WTC11 (cell line): ENCODE measurements at places on chromosomes 4 and X. TPM values are rescaled to one million over a fixed set of nuclear protein-coding genes. Genes with fewer than 3 reads are reported as not detected.
A peak's percentile ranks its signal among the peaks of the same experiment; 100 is the strongest.

The TECRL gene
- not detected in 3 replicates for total RNA-seq

The TMEM184C gene
- 42.3 to 43.7 TPM (median 43.4 TPM) in 3 replicates for total RNA-seq

The SPANXC gene
- total RNA-seq = not detected in 3 replicates

The USP9X gene
- 163 to 177 TPM (median 175 TPM) in 3 replicates for total RNA-seq

The GPR34 gene
- total RNA-seq = 0.09 TPM in 1 of 3 replicates, not detected in the others

The ITIH6 gene
- 0.02 to 0.05 TPM (median 0.04 TPM) in 3 replicates for total RNA-seq

The SLC16A2 gene
- total RNA-seq = 48.4 to 55.2 TPM (median 48.4 TPM) in 3 replicates

The HSFX1 gene
- total RNA-seq = 0.48 to 0.85 TPM (median 0.66 TPM) in 3 replicates

The PNCK gene
- total RNA-seq = 8.6 to 14.3 TPM (median 12.1 TPM) in 3 replicates

The LEF1 gene
- 1.2 to 1.6 TPM (median 1.3 TPM) in 3 replicates for total RNA-seq

DNA sequence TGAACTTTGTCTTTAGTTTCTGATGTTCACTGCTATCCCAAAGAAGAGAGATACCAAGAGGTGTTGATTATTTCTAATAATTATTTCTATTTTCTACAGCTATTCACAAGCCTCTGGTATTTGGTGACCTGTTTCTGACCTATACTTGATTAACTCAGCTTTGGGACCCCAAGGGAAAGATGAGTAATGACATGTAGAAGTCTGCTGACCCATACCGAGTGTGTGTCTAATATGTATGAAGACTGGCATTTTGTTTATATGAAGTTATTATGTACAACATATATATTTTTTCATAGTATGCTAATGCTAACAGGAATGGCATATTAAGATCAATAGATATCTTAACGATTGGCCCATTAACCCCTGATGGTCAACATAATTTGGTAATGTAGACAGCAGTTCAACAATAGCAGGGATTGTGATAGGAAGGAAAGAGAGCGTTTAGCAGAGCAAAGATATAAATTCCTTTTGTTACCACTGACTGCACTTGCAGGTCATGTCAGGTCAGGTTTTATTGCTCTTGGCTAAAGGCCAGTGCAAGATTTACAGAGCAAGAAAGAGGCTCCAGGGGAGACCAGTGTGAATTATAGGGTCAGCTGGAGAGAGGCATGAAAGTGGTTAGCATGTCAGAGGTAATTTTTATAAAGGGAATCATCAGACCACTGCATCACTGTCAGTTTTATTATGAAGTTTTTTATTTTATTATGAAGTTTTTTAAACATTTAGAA is 94.7 kb upstream of the DIPK2B start:
- no peak overlapping the region for H3K4me3 ChIP-seq
- H3K27ac ChIP-seq = no peak overlapping the region
- H3K36me3 ChIP-seq = no peaks in the 10 kb centered on the region
- peaks cover 2% of the 10 kb centered on the region for H3K4me1 ChIP-seq

- no peak overlapping the region for H3K4me3 ChIP-seq
- DNase-seq = peak; percentile 37
- no peaks in the 10 kb centered on the region for H3K27me3 ChIP-seq
- H3K4me1 ChIP-seq = peaks cover 16% of the 10 kb centered on the region
Measured at GRCh38 chr4:140635606-140636005, 66.8 kb upstream of the UCP1 start.

DNA sequence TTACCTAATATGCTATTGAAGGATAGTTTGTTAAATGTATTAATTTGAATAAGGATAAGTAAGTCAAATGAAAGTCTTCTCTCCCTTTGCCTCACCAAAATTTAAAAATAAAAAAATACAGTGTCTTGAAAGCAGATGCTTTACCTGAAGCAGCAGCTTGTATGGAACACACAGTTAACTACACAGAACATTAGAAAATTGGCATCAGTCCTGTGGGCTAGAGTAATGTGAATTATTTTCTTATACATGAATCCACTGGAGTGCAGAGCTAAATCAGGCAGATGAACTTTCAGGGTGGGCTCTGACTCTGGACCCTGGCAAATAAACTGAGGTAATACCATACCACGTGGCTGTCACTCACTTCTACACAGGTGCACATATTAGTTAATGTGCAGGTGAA is 348.0 kb downstream of the FSTL5 start:
- H3K27ac ChIP-seq = no peak overlapping the region
- H3K4me1 ChIP-seq = peaks cover 13% of the 10 kb centered on the region
- no peaks in the 10 kb centered on the region for H3K27me3 ChIP-seq
- no peak overlapping the region for H3K4me3 ChIP-seq

- H3K27ac ChIP-seq = peak overlapping the region; percentile 71
- peak; percentile 76 for DNase-seq
- H3K4me1 ChIP-seq = peaks cover 65% of the 10 kb centered on the region
- H3K4me3 ChIP-seq = peak overlapping the region; percentile 95
Measured at GRCh38 chr4:154741922-154742850, 1.6 kb upstream of the LRAT start.

DNA sequence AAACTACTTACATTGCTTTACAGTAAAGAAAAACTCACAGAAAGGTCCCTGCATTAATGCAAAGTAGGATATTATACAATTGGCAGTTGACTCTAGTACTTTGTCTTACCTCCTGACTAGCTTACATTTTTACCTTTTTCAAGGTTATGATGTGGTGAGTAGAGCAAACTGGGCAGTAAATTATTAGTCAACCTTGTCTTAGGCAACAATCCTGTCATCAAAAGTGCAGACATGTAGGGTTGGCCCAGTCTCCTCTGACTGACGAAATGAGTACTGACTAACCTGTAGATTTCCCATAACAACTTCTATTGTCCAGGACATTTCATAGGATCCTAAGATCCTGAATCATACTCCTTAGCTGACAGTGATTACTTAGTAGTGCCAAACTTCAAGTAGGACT is 142.0 kb upstream of the NUDT6 start:
- no peak overlapping the region for H3K27ac ChIP-seq
- peaks cover 20% of the 10 kb centered on the region for H3K4me1 ChIP-seq
- DNase-seq = no peak
- peaks cover 28% of the 10 kb centered on the region for H3K36me3 ChIP-seq

- no peaks in the 10 kb centered on the region for H3K4me1 ChIP-seq
- H3K4me3 ChIP-seq = no peak overlapping the region
Measured at GRCh38 chr4:57148831-57149505, 38.8 kb upstream of the IGFBP7 start.

- H3K27me3 ChIP-seq = no peaks in the 10 kb centered on the region
- DNase-seq = peak; percentile 46
- H3K4me3 ChIP-seq = peak overlapping the region; percentile 88
- peak overlapping the region; percentile 77; the same call in 1 of the 2 replicates for H3K27ac ChIP-seq
- H3K4me1 ChIP-seq = peaks cover 23% of the 10 kb centered on the region
- no peaks in the 10 kb centered on the region for H3K36me3 ChIP-seq
Measured at GRCh38 chr4:39044956-39045826, 13.0 kb upstream of the TMEM156 start.

DNA sequence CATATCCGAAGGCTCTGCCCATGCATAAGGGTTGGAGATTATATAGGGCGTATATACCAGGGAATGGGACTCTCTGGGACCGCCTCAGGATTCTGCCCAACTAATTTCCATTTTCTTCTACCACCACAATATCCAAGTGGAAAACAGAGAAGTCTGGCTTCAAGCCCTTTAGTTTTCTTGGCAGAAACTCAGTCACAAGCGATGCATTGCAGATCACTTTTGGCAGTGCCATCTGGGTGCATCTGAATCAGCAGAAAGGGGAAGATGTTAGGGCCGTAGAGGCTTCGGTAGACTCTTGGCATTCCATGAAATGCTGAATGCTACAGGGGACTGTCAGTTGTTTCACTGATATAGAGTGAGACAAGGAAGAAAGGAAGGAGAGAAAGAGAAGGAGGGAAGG is 94.1 kb upstream of the FAM9B start:
- no peak for DNase-seq
- H3K27ac ChIP-seq = no peak overlapping the region
- 0 out of 2 replicates have a peak, but pooled peaks cover 3% of the 10 kb centered on the region for H3K4me1 ChIP-seq
- peaks cover 9% of the 10 kb centered on the region for H3K36me3 ChIP-seq

DNA sequence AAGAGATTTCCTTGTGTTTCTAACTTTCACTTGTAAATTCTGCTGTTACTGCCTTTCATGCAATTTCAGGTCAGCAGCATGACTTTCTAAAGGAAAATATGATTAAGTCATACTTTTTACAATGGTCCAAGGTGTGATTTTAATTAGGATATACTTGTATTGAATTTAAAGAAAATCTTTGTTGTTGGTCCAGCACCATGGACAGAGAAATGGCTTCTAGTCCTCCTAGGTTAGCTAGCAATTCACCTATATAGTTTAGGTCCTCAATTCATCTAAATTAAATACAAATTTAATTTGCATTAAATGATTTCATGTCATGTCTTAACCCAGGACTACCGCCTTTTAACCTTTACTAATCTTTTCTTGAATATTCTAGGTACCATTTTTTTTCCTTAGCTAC is 304.9 kb upstream of the RPS6KA3 start:
- no peaks in the 10 kb centered on the region for H3K4me1 ChIP-seq
- H3K36me3 ChIP-seq = no peaks in the 10 kb centered on the region
- no peak for DNase-seq
- H3K27ac ChIP-seq = no peak overlapping the region

- no peak overlapping the region for H3K27ac ChIP-seq
- H3K4me1 ChIP-seq = peaks cover 16% of the 10 kb centered on the region
- no peaks in the 10 kb centered on the region for H3K36me3 ChIP-seq
Measured at GRCh38 chr4:119100655-119101054, 35.0 kb upstream of the MYOZ2 start.

DNA sequence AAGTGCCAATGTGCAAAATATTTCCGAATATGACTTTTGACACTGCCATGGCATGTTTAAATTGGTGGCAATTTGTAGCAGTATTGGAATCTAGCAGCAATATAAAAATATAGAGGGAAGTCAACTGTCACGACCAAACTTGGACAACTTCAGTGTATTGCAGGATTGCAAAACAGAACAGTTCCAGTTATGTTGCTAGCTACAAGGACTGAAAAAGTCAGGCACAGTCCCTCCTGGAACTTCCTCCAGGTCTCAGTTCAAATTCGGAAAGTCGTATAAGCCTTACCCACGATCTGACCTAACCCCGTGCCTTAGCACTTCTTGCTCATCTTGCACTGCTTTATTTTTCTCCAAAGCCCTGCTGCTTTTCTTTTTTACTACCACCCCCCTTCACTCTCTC is 390.0 kb upstream of the GALNT7 start:
- no peak overlapping the region for H3K4me3 ChIP-seq
- no peak overlapping the region for H3K27ac ChIP-seq
- DNase-seq = no peak
- no peaks in the 10 kb centered on the region for H3K36me3 ChIP-seq
- H3K27me3 ChIP-seq = no peaks in the 10 kb centered on the region
- H3K4me1 ChIP-seq = no peaks in the 10 kb centered on the region

GRCh38 chr4:144376866-144377265 is 236.3 kb upstream of the GYPA start:
- H3K4me1 ChIP-seq = peaks cover 18% of the 10 kb centered on the region
- no peaks in the 10 kb centered on the region for H3K27me3 ChIP-seq
- no peaks in the 10 kb centered on the region for H3K36me3 ChIP-seq
- no peak overlapping the region for H3K27ac ChIP-seq

DNA sequence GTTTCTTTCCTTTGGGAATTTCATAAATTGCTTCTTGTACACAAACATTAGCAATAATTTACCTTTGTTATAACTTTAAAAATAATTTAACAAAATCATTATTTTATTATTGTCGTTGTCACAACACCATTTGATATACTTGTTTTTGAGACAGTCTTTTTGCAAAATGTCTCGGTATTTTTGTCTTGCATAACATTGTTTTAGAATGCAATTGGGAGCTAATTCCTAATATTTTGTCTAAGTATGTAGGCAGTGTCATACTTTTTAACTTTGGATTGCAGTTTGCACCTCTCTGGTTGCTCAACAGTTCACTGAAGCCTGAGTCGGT is 340 bp upstream of the CFAP299 start:
- peak overlapping the region; percentile 80 for H3K4me3 ChIP-seq
- DNase-seq = no peak
- peaks cover 8% of the 10 kb centered on the region for H3K4me1 ChIP-seq
- no peaks in the 10 kb centered on the region for H3K36me3 ChIP-seq
- H3K27ac ChIP-seq = no peak overlapping the region

GRCh38 chr4:169098532-169098931 is 88.5 kb upstream of the CBR4 start:
- DNase-seq = no peak
- no peak overlapping the region for H3K4me3 ChIP-seq
- H3K27ac ChIP-seq = no peak overlapping the region
- no peaks in the 10 kb centered on the region for H3K27me3 ChIP-seq
- peaks cover 12% of the 10 kb centered on the region for H3K36me3 ChIP-seq

GRCh38 chr4:79163981-79164490 is 161.8 kb downstream of the NAA11 start:
- H3K4me3 ChIP-seq = no peak overlapping the region
- no peaks in the 10 kb centered on the region for H3K4me1 ChIP-seq
- H3K27ac ChIP-seq = no peak overlapping the region
- H3K27me3 ChIP-seq = no peaks in the 10 kb centered on the region
- no peaks in the 10 kb centered on the region for H3K36me3 ChIP-seq

DNA sequence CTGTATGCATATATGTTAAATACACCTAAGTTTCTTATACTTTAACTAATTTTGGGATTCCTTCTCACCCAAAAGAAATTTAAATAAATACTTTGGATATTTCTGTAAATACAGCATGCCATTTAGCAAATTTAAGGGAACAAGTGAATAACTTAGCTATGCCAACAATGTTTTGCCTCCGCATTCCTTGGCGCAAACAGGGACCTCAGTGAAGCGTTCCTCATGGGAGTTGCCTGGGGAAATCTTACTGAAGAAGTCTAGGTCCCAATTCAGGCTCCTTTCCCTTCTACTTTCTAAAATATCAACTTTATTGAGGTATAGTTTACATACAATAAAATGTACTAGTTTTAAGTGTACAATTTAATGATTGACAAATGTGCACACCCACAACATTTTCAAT is 25.0 kb downstream of the COL4A5 start:
- H3K4me3 ChIP-seq = no peak overlapping the region
- no peak overlapping the region for H3K27ac ChIP-seq
- H3K4me1 ChIP-seq = no peaks in the 10 kb centered on the region; the same call in 1 of the 2 replicates
- H3K36me3 ChIP-seq = no peaks in the 10 kb centered on the region

DNA sequence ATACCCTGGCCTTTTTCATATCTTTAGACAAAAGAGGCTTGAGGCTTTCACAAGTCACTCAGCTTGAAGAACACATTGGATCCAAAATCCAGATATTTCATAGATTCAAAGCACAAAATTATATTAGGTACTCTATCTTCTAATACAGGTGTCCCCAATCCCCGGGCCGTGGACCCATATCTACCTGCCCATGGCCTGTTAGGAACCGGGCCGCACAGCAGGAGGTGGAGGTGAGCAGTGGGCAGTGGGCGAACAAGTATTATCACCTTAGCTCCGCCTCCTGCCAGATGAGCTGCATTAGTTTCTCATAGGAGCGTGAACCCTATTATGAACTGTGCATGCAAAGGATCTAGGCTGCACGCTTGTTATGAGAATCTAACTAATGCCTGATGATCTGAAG is 18.7 kb downstream of the YIPF7 start:
- no peaks in the 10 kb centered on the region for H3K27me3 ChIP-seq
- no peak overlapping the region for H3K4me3 ChIP-seq
- no peak overlapping the region for H3K27ac ChIP-seq
- peak; percentile 26 for DNase-seq

GRCh38 chr4:19496756-19497155 is 754.9 kb upstream of the SLIT2 start:
- no peak overlapping the region for H3K27ac ChIP-seq
- H3K27me3 ChIP-seq = no peaks in the 10 kb centered on the region
- H3K36me3 ChIP-seq = no peaks in the 10 kb centered on the region
- no peak overlapping the region for H3K4me3 ChIP-seq
- no peaks in the 10 kb centered on the region for H3K4me1 ChIP-seq

- no peak overlapping the region for H3K27ac ChIP-seq
- no peak for DNase-seq
- H3K4me3 ChIP-seq = no peak overlapping the region
- H3K27me3 ChIP-seq = no peaks in the 10 kb centered on the region
- H3K4me1 ChIP-seq = 0 out of 2 replicates have a peak, but pooled peaks cover 2% of the 10 kb centered on the region
Measured at GRCh38 chrX:154321594-154321993, 26.0 kb downstream of the TKTL1 start.

- no peak overlapping the region for H3K4me3 ChIP-seq
- H3K36me3 ChIP-seq = no peaks in the 10 kb centered on the region
- no peaks in the 10 kb centered on the region for H3K27me3 ChIP-seq
- no peak for DNase-seq
Measured at GRCh38 chrX:118550792-118551191, 55.2 kb downstream of the DOCK11 start.
